ENCODE measurements at places on chromosomes 4 and X. TPM values are rescaled to one million over a fixed set of nuclear protein-coding genes. Genes with fewer than 3 reads are reported as not detected.

FAM156B gene
- total RNA-seq, result 10.1 TPM

ABCE1 gene
- 142 TPM for total RNA-seq

SUPT20HL1 gene
- not detected for total RNA-seq

KLF8 gene
- total RNA-seq, result 0.09 TPM

ASMT gene
- not detected for total RNA-seq

FGF2 gene
- total RNA-seq, result 36.0 TPM

NDST4 gene
- not detected for total RNA-seq

ADH6 gene
- not detected for total RNA-seq

ZCCHC12 gene
- total RNA-seq, result under 0.01 TPM

ZFP42 gene
- total RNA-seq, result not detected

DDX60 gene
- 17.0 TPM for total RNA-seq

PF4V1 gene
- not detected for total RNA-seq

TDO2 gene
- total RNA-seq, result not detected

DKK2 gene
- total RNA-seq, result 0.09 TPM

DCAF8L2 gene
- 0.19 TPM for total RNA-seq

AFM gene
- not detected for total RNA-seq

SHROOM3 gene
- 5.5 TPM for total RNA-seq

HMX1 gene
- total RNA-seq, result not detected

ZMAT1 gene
- total RNA-seq, result 2.2 TPM

PROM1 gene
- total RNA-seq, result 0.18 TPM

All from endothelial cell of coronary artery (primary cell).